Renal cortex interstitium (tissue), 15 donors: ENCODE measurements at places on chromosomes 11 and 22. TPM values are rescaled to one million over a fixed set of nuclear protein-coding genes. Genes with fewer than 3 reads are reported as not detected.
A peak's percentile ranks its signal among the peaks of the same experiment; 100 is the strongest.

RDX gene
- 134 TPM for polyA plus RNA-seq

ZNF214 gene
- polyA plus RNA-seq = 12.7 TPM

FBLN1 gene
- polyA plus RNA-seq = 95.5 TPM

CCDC188 gene
- 1.3 TPM for polyA plus RNA-seq

MMP12 gene
- polyA plus RNA-seq = 1.9 TPM

PHOX2A gene
- polyA plus RNA-seq = not detected

KIF18A gene
- polyA plus RNA-seq = 16.1 TPM

DNA sequence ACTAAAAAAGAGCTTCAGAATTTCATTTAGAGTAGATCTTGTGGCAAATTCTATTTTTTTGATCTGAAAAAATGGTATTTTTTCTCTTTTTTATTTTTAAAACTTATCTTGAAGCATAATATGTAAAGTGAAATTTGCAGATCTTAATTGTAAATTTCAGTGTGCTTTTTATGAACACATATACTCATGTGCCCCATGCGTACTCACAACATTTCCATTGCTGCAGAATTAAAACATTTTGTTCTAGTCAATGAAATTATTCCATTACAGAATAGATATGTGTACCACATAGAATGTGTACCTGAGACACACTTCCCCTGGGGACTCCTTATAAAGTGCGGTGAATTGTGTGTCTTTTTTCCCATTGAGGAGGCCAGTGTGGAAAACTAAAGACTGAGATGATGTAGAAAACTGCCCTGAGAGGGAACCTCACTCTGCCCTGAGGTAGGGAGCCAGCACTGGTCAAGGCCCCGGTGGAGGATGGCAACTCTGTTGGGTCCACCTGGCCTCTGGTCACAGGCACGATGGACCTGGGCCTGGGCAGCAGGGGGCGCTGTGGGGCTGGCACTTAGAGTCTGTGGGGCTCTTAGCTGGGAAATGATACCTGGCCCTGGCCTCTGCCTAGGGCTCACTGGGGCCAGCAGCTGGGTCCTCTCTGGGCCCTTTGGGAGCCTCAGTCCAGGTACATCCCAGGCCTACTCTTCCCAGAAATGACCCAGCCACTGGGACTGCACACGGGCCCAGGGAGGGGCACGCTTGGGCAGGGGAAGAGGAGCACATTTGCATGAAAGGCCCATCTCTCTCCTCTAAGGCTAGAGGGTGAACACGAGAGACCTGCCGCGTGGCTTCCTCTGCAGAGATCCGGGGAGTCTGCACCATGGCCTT lies 77.9 kb upstream of the TOP3B start:
- DNase-seq = peak; percentile 12

DNA sequence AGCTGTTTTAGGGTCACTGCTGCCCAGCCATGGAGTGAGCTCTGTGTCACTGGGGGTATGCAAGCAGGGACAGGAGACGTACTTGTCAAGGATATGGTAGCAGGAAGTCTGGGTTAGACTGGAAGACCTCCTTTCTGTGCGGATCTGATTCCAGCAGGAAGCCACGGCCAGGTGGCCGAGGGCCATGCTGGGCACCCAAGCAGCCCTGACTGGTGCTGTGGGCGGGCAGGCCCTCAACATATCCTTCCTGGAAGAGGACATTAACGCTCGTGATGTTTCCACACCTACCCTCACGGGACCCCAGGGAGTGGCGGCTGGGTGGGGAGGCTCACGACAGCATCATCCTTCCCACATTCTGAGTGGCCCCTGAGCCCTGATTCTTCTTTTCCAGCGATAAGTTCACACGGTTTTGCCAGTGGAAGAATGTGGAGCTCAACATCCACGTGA lies 8.7 kb upstream of the ANKRD13D start:
- DNase-seq = no peak

GRCh38 chr11:94142308-94143281 lies 14.0 kb downstream of the PANX1 start:
- no peak for DNase-seq

DNA sequence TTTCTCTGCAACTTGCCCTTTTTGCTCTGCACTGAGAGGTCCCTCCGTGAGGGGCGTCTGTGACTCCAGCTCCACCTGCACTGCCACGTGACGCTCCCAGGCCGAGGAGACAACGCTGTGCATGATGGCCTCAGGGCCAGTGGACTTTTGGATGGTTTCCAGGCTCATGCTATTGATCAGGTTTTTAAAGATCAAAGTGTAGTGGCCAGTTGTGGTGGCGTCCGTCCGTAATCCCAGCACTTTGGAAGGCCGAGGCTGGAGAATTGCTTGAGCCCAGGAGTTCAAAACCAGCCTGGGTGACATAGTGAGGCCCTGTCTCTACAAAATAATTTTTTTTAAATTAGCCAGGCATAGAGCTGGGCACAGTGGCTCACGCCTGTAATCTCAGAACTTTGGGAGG lies 16.1 kb downstream of the RPL3 start:
- DNase-seq = no peak

DNA sequence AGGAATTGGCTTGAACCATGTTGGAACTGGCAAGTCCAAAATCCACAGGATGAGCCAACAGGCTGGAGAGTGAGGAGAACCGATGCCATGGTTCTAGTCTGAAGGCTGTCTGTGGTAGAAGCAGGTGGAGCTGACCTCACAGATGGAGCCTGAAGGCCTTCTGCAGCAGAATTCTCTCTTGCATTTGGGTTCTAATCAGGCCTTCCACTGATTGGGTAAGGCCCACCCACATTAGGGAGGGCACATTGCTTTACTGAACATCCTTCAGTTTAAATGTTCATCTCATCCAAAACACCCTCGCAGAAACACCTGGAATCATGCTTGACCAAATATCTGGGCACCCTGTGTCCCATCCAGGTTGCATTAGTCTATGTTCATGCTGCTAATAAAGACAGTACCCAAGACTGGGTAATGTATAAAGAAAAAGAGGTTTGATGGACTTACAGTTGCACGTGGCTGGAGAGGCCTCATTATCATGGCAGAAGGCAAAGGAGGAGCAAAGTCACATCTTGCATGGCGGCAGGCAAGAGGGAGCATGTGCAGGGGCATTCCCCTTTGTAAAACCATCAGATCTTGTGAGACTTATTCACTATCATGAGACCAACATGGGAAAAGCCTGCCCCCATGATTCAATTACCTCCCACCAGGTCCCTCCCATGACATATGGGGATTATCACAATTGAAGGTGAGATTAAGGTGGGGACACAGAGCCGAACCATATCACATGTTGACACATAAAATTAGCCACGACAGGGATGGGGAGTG lies 15.9 kb downstream of the SMIM38 start:
- DNase-seq = no peak

DNA sequence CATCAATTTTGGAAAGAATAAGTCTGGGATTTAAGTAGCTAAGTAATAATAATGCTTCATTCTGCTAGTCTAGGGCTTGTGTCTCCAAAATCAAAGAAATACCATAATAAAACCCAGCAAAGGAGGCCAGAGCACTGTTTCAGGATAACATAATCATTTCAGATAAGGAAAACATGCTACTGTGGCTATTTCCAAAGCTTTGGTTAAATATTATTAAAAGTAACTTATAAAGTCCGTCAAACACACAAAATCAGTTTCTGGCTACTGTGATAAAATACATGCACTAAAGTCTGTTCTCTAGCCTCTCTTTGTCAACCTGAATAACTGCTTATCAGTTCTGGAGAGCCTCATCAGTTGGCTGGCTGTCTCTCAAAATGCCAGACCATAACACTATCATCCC lies 1.5 kb upstream of the OR6T1 start:
- DNase-seq = no peak

DNA sequence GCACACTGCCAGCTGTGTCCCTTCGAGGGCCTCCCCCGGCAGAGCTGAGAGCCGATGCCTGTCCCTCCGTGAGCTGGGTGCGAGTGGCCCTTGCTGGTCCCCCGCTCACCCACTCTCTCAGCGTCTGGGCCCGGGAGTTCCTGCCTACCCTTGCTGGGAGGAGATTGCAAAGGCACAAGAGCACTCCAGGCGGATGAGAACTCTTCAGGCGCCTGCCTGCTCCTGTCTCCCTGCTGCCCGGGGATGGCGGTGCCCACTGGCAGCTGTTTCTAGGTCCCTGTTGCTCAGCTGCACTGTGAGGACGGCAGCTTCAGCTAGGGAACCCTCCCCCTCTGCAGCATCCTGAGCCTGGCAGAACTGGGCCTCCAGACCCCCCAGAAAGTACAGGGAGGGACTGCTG lies 61.1 kb downstream of the FLRT1 start:
- DNase-seq = no peak

GRCh38 chr11:70322666-70323065 lies 52.2 kb downstream of the PPFIA1 start:
- DNase-seq = no peak

GRCh38 chr22:49886346-49887063 lies 31.7 kb downstream of the ALG12 start:
- DNase-seq = no peak

GRCh38 chr11:93193731-93194130 lies 4.1 kb downstream of the SLC36A4 start:
- no peak for DNase-seq

- no peak for DNase-seq
Observed at GRCh38 chr11:128282053-128282452, 305.3 kb downstream of the ETS1 start.

GRCh38 chr11:60493454-60493853 lies 876 bp downstream of the MS4A12 start:
- no peak for DNase-seq

- DNase-seq = no peak
Observed at GRCh38 chr22:36104988-36105387, 55.6 kb downstream of the APOL3 start.

DNA sequence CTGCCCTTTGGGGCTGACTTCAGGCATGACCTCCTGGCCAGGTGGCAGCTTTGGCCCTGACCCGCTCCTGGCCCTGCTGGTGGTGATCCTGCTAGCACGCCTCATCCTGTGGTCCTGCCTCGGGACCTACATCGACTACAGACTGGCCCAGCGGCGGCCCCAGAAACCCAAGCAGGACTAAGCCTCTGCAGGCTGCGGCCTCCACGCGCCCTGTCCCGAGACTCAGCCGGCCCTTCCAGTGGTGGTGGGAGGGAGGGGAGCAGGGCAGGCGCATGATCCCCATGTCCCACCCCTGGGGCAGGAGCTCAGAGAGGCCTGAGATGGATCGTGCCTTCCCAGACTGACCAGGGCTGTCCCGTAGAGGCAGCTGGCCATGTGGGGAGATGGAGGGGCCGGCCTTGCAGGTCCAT lies 2.1 kb downstream of the SMIM38 start:
- DNase-seq = no peak

DNA sequence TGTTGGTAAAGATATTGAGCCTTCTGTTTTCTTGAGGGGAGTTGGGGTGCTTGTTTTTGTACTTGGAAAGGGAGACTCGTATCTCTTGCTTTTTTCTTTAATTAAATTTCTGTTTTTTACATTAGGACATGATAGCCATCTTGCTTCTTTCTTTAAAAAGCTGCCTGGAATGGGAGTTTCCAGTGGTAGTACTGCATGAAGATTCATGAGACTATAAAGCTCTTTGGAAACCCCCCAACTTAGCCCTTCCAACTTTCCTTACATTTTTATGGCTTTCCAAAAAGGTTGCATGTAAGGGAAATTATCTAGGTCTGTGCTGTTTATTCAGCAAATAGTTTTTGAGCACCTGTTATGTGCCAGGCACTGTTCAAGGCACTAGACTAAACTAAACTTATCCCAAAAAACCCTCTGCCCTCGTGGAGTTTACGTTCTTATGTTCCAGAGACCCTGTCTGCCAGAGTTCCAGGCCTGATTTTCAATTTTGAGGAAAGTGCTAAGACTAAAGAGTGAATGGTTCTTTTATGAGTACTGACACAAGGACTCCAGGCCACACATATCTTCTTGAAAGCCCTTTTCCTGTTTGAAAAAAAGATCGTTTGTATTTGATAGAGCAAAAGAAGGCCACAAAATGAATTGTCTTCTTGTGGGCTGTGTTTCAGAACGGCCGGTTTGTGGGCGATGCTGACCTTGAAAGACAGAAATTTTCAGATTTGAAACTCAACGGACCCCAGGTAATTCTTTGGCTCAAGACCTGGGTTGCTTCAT lies 31.9 kb downstream of the CTNND1 start:
- DNase-seq = no peak

- no peak for DNase-seq
Observed at GRCh38 chr11:107271425-107271824, 186.2 kb downstream of the CWF19L2 start.

DNA sequence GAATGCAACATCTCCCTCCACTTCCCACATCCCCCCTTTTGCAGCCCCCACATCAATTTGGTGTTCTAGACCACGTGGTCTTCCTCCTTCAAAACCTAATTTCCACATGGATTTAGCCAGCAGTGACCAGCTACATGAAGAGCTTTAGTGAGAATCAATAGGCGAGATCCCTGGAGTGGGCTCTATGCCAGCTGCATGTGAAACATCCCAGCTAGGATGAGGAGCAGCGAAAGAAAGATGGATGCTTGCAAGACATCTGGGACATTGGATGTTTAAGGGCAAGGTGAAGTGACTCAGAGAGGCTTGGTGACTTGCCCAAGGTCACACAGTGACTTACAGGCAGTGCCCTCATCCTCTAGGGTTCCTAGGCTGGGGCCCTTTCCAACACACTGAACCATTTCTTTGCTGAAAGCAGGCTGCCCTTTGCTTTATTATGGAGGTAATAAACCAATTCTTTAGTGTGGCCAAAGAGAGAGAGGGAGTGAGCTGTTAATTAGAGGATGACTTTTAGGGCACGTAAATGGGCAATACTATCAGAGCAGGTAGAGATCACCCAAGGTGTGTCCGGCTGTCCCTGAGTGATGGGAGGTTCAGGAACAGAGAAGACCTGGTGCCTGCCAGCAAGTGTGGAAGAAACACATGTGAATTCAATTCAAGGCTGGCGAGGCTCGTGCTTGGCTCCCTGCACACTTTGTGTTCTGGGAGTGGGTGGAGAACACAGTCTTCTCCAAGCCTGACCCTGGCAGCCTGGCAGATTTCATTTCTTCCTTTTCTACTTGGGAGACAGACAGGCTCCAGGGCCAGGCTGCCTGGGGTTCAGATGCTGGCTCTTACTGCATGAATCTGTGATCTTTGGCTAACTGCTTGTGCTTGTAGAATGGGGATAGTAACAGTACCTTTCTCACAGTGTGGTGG lies 24.0 kb downstream of the TSPAN18 start:
- no peak for DNase-seq

DNA sequence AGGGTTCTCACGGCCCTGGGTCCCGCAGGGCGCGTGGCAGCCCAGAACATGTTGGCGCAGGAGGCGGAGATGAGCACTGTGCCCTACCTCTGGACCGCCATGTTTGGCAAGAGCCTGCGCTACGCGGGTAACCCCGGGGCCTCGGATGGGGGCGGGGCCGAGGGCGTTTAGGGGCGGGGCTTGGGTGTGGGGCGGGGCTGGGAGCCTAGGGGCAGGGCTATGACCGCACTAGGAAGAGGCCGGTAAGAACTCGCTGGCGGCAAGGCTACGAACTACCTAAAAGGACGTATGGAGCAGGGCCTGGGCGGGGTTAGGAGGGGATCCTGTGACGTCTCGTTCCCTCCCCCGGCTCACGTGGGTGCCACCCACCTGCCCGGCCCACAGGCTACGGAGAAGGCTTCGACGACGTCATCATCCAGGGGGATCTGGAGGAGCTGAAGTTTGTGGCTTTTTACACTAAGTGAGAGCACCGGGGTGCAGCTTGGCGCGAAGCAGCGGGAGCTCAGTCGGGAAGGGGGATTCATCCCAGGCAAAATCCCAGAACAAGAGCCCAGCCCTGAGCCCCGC lies 2.8 kb upstream of the LZTR1 start:
- DNase-seq = peak; percentile 62
